ENCODE measurements at places on chromosomes 12 and 14. TPM values are rescaled to one million over a fixed set of nuclear protein-coding genes. Genes with fewer than 3 reads are reported as not detected.
A peak's percentile ranks its signal among the peaks of the same experiment; 100 is the strongest.

- DNase-seq = no peak
- no peak overlapping the region for H3K4me3 ChIP-seq
- no peak overlapping the region for H3K27ac ChIP-seq
- no peaks in the 10 kb centered on the region for H3K27me3 ChIP-seq
- H3K36me3 ChIP-seq = no peaks in the 10 kb centered on the region
These were observed 227.4 kb downstream of the ALX1 start for GRCh38 chr12:85507456-85507855.

DNA sequence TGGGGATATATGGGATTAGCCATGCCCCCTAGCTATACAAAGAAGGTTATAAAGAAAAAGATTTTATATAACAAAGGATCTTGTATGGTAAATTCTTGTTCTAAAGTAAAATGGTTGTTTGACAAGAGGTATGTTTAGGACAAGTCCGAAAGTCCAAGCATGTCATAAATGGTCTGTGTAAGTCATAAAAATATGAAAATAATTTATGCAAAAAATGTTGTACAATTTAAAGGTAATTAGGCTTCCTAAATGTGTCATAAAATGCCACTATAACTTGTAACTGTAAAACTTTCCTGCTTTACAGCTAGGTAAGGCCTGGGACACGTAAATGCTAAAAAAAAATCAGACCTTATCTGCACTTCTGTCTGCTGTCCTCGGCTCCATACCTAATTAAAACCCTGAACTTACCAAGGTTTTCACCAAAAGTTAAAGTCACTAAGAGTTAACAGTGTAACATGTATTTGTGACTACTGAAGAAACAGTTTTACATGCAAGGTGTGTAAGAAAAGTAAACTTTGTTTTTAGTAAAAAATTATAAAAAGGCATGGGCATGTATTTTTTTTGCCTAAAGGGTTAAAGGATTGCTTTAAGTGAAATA lies 110.0 kb upstream of the RESF1 start:
- H3K4me3 ChIP-seq = no peak overlapping the region
- H3K27me3 ChIP-seq = no peaks in the 10 kb centered on the region
- no peak for DNase-seq
- H3K27ac ChIP-seq = no peak overlapping the region
- H3K36me3 ChIP-seq = no peaks in the 10 kb centered on the region
- no peaks in the 10 kb centered on the region for H3K4me1 ChIP-seq

DNA sequence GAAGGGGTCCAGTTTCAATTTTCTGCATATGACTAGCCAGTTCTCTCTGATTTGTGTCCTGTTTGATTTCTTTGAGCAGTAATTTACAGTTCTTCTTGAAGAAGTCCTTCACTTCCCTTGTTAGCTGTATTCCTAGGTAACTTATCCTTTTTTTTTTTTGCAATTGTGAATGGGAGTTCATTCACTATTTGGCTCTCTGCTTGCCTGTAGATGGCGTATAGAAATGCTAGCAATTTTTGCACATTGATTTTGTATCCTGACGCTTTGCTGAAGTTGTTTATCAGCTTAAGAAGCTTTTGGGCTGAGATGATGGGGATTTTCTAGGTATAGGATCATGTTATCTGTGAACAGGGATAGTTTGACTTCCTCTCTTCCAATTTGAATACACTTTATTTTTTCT lies 77.6 kb upstream of the NID2 start:
- H3K36me3 ChIP-seq = no peaks in the 10 kb centered on the region
- H3K27me3 ChIP-seq = no peaks in the 10 kb centered on the region
- no peak overlapping the region for H3K4me3 ChIP-seq
- H3K27ac ChIP-seq = no peak overlapping the region
- DNase-seq = no peak

GRCh38 chr14:73125746-73126145 lies 10.6 kb upstream of the PSEN1 start:
- H3K27me3 ChIP-seq = no peaks in the 10 kb centered on the region
- no peak for DNase-seq
- no peak overlapping the region for H3K4me3 ChIP-seq
- no peaks in the 10 kb centered on the region for H3K4me1 ChIP-seq

DNA sequence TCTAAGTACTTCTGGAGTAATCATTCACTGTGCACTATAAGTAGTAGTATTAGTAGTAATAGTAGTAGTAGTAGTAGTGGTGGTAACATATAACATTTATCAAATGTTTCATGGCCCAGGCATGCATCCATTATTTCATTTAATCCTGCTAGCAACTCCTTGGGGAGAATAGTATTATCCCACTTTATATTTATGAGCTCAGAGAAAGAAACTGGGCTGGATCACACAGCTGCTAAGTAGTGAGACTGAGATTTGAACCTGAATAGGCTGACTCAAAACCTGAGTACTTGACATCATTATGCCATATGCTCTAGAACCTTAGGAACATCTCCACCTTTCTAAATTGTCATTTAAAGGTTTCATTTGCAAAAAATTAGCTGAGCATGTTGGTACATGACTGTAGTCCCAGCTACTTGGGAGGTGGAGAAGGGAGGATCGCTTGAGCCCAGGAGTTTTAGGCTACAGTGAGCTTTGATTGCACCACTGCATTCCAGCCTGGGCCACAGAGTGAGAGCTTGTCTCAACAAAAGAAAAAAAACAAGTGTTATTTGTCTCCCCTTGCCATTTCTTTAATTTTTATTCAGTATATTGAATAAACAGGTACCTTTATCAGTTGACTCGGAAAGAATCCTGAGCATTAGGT lies 11.4 kb upstream of the NID2 start:
- DNase-seq = peak; percentile 34
- H3K4me3 ChIP-seq = no peak overlapping the region
- H3K27me3 ChIP-seq = no peaks in the 10 kb centered on the region
- H3K4me1 ChIP-seq = no peaks in the 10 kb centered on the region
- H3K36me3 ChIP-seq = no peaks in the 10 kb centered on the region

DNA sequence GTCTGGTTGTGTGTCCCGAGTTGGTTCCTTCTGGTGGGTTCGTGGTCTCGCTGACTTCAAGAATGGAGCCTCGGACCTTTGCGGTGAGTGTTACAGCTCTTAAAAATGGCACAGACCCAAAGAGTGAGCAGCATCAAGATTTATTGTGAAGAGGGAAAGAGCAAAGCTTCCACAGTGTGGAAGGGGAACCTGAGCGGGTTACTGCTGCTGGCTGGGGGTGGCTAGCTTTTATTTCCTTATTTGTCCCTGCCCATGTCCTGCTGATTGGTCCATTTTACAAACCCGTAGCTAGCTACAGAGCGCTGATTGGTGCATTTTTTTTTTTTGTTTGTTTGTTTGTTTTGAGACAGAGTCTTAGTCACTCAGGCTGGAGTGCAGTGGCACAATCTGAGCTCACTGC lies 29.3 kb downstream of the FGF6 start:
- no peaks in the 10 kb centered on the region for H3K27me3 ChIP-seq
- no peak overlapping the region for H3K4me3 ChIP-seq
- H3K27ac ChIP-seq = no peak overlapping the region
- H3K4me1 ChIP-seq = peaks cover 32% of the 10 kb centered on the region
- H3K36me3 ChIP-seq = no peaks in the 10 kb centered on the region
- DNase-seq = no peak

DNA sequence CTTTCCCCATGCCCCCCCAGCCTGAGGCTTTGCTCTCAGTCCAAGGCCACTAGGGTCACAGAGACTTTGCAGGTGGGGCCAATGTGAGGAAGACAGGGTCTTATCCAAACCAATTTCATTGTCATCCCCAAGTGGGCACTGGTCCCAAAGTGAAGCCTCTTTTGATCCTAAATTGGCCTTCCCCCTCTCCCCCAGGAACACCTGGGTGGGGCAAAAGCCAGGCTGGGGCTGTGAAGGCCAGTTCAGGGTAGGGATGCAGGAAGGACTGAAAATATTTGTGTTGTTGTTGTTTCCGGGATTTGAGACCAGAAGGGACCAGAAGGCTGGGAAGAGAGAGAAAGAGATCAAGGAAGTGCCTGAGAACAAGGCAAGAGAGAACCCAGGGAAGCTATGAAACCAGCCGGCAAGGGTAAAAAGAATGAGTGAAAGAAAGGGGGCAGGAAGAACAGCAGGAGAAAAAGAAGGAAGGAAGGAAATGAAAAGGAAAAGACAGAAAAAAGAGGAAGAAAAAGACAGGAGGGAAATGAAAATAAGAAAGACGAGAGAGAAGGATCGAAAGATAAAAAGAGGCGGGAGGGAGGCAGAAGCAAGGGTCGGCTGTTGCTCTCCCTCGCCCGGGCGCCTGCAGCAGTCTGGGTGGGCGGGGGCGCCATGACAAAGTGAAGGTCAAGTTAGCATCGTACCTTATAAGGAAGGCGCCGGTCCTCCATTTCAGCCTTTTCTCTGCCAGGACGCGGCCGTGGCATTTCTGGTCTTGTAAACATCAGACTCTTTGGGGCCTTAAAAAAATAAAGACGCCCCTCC lies 7.4 kb upstream of the HOXC11 start:
- H3K4me3 ChIP-seq = no peak overlapping the region
- peaks cover 9% of the 10 kb centered on the region for H3K27me3 ChIP-seq
- no peak overlapping the region for H3K27ac ChIP-seq
- no peak for DNase-seq

GRCh38 chr14:23164250-23164649 lies 19.2 kb downstream of the SLC7A8 start:
- no peak overlapping the region for H3K4me3 ChIP-seq
- DNase-seq = no peak
- H3K27me3 ChIP-seq = no peaks in the 10 kb centered on the region
- H3K27ac ChIP-seq = no peak overlapping the region

Gene OR4M1
- total RNA-seq = not detected
